ENCODE measurements at places on chromosomes 4 and X.

- DNase-seq, result no peak
Measured at GRCh38 chrX:70240751-70241150, 6.3 kb downstream of the AWAT1 start.

- DNase-seq, result no peak
Measured at GRCh38 chr4:10677796-10678497, 6.6 kb downstream of the CLNK start.

DNA sequence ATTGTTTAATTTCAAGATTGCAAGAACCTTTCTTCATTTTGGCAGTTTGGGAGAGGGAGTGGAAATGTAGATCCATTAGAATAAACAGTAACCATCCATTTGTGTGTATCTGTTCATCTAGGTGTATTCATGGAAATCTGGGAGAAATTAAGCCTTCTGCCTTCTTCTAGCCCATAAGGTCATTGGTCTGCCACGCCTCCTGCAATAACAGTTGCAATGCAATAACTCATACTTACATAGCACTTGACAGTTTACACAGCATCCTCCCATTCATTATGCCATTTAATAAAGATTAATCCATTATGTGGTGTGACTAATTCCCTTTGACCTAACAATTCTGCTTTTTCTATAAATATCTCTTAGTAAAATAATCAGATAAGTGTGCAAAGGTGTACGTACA lies 42.6 kb downstream of the SHROOM4 start:
- DNase-seq, result no peak

DNA sequence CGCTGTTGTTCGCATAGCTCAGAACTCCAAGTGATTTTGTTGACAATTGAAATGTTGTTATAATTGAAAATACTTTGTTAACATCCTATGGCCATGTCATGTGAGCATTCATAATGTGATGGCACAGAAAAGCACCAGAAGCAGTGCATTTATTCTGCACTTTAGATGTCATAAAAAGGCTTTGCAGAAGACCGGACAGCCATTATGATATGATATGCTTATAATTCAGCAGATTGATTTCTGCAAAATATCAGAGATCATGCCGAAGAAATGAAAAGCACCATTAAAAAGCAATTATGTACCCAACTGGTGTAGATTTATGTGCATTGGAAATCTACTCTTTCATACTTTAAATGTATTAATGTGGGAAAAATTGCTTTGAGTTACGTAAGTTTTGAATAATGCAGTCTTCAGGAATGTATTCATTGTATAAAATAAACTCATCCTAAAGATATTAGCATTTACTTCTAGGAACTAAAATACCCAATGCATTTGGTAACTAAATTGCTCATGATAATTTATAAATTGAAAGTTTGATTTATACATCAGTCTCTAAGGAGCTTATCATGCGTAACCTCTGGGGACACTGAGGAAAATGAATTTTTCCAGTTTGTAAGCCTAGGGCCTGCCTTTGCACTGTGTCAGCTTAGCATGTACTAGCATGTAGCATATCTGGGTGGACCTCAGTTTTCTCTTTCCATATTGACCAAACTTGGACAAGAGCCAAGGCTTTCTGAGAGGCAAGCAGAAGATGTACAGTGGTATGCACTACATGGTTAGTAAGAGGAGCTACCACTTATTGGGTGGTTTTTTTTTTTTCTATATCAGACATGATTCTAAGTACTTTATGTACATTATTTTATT lies 43.6 kb downstream of the TLR10 start:
- DNase-seq, result no peak
